HEK293T (cell line): ENCODE measurements at places on chromosomes 7 and 10.
A peak's percentile ranks its signal among the peaks of the same experiment; 100 is the strongest.

- peak; percentile 11 for DNase-seq
Measured at GRCh38 chr10:27153845-27154193, 365 bp downstream of the YME1L1 start.

DNA sequence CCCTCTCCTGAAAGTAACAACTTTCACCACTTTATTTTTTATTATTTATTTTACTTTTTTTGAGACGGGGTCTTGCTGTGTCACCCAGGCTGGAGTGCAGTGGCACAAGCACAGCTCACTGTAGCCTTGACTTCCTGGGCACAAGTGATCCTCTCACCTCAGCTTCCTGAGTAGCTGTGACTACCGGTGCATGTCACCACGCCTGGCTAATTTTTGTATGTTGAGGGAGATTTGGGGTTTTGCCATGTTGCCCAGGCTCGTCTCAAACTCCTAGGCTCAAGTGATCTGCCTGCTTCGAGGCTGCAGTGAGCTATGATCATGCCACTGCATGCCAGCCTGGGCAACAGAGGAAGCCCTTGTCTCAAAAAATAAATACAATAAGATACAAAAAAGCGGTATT is 14.9 kb upstream of the SLIT1 start:
- no peak for DNase-seq

- no peak for DNase-seq
Measured at GRCh38 chr10:114996542-114996941, 58.5 kb downstream of the TRUB1 start.

GRCh38 chr7:157276731-157277562 is 59.9 kb upstream of the DNAJB6 start:
- peak; percentile 12 for DNase-seq

- DNase-seq: no peak
Measured at GRCh38 chr7:4904346-4904745, 20.8 kb upstream of the RADIL start.

GRCh38 chr7:112484671-112485167 is 3.9 kb downstream of the LSMEM1 start:
- no peak for DNase-seq

DNA sequence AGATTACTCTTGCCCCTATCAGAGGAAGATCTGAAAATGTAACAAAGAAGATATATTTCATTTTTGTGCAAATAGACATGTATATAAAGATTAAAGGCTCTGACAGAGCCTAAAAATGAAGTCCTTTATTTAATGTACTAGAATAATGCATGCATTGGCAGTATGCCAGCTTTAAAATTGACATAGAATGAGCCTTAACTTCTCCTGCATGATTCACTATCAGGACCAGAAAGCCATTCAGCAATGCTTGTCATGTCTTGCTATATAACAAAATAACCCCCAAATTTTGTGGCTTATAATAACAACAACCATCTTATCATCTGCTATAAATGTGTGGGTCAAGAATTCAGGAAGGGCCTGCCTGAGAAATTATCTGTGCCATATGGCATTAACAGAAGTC is 411.9 kb downstream of the GRM8 start:
- DNase-seq: no peak

GRCh38 chr7:120131096-120131839 is 141.7 kb upstream of the KCND2 start:
- DNase-seq: no peak

DNA sequence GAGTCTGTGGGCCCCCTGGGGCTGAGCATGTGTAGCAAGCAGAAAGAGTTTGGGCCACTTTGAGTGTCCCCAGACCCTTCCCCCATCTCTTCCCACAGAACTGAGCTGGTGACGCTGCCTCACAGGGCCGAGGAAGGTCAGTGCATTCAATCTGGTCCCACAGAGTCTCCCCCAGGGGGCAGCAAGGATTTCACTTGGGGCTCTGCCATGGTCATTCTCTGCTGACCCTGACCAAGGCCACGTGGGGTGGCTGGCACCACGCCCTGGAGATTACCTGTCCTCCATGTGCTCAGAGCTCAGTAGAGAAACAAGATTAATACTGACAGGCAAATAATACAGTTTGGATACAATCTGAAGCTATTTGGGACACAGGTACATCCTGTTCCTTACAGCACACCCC is 30.2 kb downstream of the ADRA2A start:
- DNase-seq: no peak

DNA sequence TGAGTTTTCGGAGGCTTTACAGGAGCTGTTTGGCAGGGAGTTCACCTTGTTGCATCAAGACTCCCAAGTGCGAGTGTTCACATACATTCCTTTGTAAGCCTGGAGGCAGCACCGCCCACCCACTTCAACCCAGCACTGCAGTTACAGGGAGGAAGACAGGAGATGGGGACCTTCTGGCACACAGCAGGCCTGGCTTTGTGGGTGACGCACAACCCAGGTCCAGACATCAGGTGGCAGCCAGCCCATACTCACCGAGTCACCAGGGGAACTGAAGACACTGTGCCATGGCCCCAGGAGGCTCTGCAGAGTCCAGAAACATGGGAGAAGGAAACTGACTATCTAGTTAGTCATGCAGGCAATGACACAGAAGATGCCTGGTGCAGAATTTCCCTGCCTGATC is 305.9 kb upstream of the RNF32 start:
- DNase-seq: no peak

- peak; percentile 80 for DNase-seq
Measured at GRCh38 chr10:133336577-133337369, at the start of gene CALY. Gene CALY, minus strand, starts transcription at chr10:133336896. Its CDS starts 7,907 bp downstream, at chr10:133328989.

- peak; percentile 40 for DNase-seq
Measured at GRCh38 chr10:27558612-27559020, 54.5 kb downstream of the RAB18 start.

DNA sequence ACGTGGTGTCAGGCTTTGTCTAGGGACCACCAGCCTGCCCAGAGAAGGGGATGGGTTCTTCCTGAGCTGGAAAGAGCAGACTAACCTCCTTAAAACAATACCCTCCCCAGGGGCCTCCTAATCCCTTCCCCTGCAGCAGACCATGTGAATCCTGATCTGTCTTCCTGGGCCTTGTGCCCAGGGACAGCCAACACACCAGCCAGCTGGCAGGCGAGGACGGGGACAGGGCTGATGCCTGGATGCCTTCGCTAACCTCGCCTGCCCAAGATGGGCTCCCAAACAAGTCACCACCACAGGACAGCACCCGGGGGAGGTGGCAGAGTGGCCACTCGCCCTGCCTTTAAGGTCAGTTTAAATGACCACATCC is 17.6 kb downstream of the PODXL start:
- DNase-seq: no peak

- peak; percentile 61 for DNase-seq
Measured at GRCh38 chr10:103692952-103693811, 162.2 kb downstream of the SH3PXD2A start.

DNA sequence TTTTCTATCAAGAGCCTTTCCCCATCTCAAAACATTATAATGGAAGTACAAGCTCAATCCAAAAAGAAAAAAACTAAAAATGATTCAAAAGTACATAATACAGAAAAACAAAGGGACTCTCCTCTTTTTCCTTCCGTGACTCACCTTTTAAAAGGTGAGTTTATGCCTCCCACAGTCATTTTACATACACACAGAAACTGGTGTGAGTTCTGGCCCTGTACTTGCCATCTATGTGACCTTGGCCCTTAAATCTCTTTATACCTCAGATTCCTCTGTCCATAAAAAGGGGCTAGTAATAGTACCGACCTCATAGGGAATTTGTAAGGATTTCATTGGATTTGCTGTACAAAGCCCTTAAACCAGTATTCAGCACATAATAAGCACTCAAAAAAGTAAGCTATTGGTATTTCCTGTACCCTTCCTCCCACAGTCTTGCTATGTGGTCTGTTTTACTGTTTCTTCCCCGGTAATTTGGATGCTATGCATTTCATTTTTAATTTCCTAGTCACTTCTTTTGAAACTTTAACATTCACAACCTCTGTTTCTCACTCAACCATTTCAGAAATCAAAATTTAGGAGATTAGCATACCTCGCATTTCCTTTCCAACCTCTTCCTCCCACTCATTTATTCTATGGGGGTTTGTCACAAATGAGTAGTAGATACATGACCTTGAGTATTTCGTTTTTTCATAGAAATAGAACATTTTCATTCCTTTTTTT is 39.0 kb downstream of the STK17A start:
- DNase-seq: no peak

DNA sequence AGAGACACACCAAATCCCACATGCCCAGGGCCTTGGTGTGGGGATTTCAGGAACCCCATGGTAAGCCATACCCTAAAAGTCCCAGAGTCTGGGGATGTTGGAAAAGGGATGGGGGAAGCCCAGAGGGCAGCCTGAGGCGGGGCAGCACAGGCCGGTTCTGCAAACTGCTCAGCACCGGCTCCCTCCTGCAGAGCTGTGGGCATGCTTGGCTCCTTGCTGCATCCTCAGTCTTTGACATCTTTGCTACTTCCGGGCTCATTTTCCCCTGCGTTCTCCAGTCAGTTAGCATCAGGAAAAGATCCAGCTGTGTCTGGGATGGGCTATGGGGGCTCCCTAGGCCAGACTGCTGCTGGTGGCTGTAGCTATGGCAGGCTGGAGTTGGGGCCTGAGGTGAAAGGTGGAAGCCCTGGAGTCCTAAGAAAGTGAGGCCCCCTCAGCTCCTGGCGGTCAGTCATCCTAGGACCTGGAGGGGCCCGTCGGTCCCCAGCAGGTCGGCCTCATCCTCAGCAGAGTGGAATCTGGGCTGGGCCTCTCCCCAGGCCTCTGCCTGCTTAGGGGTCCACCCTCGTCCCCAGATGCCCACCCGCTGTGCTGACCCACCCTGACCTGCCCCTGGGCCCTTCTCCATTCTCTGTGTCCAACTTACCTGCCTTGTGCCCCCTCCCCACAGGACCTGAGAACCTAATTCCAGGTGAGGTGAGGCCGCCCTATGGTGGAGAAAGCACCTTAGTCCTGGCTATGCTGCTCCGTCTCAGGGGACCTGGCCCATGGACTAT is 9.3 kb downstream of the TBATA start:
- no peak for DNase-seq

GRCh38 chr10:22693371-22693784 is 21.0 kb downstream of the PIP4K2A start:
- no peak for DNase-seq
